ENCODE measurements at places on chromosomes 2 and 18.
A peak's percentile ranks its signal among the peaks of the same experiment; 100 is the strongest.

DNA sequence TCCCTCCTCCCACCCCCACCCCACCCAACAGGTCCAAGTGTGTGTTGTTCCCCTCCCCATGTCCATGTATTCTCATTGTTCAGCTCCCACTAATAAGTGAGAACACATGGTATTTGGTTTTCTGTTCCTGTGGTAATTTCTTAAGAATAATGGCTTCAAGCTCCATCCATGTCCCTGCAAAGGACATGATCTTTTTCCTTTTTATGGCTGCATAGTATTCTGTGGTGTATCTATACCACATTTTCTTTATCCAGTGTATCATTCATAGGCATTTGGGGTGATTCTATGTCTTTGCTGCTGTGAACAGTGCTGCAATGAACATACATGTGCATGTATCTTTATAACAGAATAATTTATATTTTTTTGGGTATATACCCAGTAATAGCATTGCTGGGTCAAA is 12.3 kb upstream of the ASAP2 start:
- DNase-seq: no peak

GRCh38 chr2:119011162-119011909 is 69.3 kb downstream of the MARCO start:
- DNase-seq: no peak

GRCh38 chr2:11514081-11514730 is 19.6 kb upstream of the GREB1 start:
- DNase-seq: no peak

GRCh38 chr2:238502088-238502810 is 75.5 kb downstream of the ASB1 start:
- no peak for DNase-seq

- DNase-seq: no peak
These were observed 144.3 kb downstream of the CHST9 start for GRCh38 chr18:27040796-27041195.

DNA sequence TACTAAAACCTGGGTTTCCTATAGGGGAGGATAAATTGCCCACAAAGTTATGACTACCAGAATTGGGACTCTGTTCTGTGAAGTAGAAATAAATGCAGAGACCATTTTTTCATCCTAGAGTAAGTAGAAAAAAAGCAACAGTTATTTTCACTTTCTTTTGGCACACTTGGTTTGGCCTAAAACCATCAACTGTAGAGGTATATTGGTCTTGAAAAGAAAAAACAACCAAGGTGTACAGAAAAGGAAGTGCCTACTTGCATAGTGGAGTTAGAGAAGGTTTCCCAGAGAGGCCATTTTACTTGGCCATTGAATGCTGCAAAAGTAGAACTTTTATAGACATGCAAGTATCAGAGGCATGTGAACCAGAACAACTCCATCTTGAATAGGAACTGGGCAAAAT is 89.4 kb upstream of the TACR1 start:
- no peak for DNase-seq

DNA sequence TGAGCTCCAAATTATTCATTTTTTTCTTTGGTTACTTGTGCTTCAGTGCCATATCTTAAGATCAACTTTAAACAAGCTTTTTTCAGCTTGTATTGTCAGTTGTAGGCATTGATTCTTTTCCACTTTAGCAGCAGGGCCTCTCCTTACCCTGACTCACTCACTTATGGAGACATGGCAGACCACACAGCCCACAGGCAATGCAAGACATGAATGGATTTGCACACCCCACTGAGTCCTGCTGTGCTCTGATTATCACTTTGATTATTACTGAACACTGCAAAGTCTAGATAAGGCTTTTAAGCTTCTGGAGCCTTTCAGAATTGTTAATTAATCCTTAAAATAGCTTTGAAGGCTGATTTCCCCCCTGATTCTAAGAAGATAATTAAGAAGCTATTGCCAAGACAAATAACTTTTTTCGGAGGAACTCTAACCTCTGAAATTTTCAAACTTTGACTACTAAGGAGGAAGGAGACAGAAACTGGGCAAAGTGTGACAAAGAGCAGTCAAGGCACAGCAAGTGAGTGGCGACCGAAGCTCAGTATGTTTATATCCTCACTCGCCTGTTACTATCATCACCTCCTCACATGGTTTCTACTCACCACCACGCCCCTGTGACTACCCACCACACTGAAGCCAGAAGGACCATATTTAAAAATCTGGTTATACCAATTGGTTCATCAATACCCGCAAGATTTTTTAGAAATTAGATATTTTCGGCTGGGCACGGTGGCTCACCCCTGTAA is 43.3 kb downstream of the CACNB4 start:
- no peak for DNase-seq

- no peak for DNase-seq
These were observed 241.1 kb upstream of the LRRTM1 start for GRCh38 chr2:80545420-80546210.

DNA sequence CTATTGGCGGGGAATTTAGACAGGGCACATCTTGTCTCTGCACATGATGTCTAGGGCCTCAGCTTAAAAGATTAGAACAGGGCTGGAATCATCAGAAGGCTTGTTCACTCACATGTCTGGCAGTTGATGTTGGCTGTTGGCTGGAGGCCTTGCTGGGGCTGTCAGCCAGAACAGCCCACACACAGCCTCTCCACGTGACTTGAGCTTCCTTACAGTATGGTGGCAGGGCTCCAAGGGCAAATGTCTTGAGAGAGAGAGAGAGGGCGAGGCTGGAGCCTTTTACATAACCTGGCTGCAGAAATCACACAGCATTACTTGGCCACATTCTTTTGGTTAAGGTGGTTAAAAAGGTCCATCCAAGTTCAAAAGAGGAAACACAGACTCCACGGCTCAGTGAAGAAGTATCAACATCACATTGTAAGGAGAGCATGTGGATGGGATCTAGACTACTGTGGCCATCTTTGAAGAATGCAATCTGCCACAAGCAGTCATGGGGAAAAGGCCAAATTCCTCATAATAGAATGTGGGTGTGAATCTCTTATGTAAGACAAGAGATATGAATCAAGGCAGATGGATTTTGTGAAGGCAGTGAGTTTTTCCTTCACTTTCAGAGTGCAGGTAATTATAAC is 30.4 kb downstream of the SRSF7 start:
- DNase-seq: no peak

DNA sequence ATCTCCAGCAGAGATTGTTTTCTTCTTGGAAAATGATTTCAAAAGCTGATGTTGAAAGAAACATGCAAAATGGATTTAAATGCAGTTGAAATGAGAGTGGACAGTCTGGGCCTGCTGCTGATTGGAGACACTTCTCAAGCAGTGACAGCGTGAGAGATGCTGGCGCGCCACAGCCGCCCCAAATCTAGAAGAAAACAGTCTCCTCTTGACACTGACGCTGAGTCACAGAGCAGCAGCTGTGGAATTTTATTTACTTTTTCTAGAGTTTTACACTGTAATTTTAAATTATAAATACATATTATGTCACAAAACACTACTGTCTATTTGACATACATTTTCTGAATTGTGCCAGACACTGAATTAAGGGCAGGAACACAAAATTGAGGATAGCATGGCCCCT is 121.8 kb upstream of the TMEM200C start:
- no peak for DNase-seq

- no peak for DNase-seq
These were observed 263.2 kb downstream of the CYP26B1 start for GRCh38 chr2:71884303-71885042.

GRCh38 chr2:129802290-129802689 is 177.2 kb upstream of the RAB6C start:
- DNase-seq: no peak

GRCh38 chr2:231287696-231288095 is 89.3 kb downstream of the ARMC9 start:
- DNase-seq: no peak

DNA sequence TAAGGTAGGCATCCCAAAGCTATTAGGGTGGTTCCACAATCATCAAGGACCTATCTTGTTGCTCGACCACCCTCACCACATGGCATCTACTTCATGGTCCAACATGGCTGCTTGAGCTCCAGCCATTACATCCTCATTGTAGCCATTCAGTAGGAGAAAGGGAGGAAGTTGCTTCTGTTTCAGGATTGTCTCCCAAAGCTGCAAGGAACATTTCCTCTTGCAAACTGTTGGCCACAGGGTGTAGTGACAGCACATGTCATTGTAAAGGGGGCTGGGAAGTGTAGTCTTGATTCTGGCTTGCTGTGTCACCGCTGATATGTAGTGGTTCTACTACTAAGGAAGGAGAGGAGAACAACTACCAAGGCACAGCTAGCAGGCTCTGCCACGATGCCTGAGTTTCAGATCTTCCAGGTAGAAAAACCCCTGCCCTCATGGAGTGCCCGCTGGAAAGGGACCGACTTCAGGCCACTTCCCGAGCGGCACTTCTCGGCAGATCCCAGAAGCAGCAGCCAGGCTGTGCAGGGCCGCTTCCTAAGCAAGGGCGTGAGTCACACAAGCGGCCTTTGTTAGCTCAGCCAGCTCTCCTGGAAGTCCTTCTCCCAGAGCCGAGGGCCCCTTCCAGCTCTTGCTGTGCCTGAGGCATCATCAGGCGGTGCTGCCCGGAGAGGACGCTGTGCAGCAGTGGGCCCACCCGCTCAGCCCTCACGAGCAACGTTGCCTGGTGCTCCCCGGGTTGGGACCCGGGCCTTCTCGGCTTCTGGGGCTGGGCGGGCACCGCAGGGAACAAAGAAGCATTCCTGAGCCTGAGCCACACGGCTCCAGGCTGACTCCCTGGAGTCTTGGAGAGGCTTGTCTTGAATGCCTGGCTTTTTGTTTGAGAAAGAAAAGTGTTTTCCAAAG is 58.2 kb downstream of the HS6ST1 start:
- no peak for DNase-seq

DNA sequence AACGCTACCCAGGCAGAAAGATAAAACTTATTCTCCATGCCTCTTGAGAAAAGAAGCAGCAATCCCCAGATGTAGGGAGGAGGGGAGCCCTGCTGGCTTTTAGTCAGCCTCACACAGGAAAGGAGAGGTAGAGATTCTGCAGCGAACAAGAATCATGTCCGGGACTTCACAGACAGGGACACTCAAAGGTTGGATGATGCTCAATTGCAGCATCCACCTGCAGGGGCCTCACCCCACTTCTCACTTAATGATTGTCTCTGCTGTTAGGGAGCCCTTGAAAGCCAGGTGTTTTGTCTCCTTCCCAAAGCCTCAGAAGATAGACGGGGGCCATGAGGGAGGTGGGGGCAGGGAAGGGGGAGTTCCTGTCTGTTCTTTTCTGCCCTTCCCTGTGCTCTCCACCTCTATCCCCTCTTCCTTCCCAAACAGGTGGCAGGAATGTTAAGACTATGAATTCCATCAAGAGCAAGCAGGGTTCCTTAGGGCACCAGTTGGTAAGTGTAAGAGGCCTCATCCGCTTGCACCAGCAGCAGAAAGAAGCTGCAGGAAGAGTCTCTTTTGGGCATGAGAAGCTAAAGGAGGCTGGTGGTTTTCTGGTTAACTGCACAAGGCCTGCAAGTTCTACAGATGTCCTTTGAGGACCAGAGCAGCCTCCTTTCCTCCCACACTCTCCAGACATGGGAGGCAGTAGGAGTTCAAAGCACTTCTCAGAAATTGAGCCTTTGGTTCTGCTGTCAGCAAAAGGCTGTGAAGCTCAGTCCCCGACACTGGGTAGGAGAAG is 154.7 kb upstream of the TNP1 start:
- DNase-seq: no peak

DNA sequence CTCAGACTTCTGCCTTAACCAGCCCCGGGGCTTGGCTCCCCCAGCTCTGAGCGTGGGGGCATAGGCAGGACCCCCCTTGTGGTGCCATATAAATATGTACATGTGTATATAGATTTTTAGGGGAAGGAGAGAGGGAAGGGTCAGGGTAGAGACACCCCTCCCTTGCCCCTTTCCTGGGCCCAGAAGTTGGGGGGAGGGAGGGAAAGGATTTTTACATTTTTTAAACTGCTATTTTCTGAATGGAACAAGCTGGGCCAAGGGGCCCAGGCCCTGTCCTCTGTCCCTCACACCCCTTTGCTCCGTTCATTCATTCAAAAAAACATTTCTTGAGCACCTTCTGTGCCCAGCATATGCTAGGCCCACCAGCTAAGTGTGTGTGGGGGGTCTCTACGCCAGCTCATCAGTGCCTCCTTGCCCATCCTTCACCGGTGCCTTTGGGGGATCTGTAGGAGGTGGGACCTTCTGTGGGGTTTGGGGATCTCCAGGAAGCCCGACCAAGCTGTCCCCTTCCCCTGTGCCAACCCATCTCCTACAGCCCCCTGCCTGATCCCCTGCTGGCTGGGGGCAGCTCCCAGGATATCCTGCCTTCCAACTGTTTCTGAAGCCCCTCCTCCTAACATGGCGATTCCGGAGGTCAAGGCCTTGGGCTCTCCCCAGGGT is 5.5 kb downstream of the CTDSP1 start:
- DNase-seq: no peak

- DNase-seq: peak; percentile 26
These were observed 5.3 kb upstream of the GDF7 start for GRCh38 chr2:20661421-20662307.

DNA sequence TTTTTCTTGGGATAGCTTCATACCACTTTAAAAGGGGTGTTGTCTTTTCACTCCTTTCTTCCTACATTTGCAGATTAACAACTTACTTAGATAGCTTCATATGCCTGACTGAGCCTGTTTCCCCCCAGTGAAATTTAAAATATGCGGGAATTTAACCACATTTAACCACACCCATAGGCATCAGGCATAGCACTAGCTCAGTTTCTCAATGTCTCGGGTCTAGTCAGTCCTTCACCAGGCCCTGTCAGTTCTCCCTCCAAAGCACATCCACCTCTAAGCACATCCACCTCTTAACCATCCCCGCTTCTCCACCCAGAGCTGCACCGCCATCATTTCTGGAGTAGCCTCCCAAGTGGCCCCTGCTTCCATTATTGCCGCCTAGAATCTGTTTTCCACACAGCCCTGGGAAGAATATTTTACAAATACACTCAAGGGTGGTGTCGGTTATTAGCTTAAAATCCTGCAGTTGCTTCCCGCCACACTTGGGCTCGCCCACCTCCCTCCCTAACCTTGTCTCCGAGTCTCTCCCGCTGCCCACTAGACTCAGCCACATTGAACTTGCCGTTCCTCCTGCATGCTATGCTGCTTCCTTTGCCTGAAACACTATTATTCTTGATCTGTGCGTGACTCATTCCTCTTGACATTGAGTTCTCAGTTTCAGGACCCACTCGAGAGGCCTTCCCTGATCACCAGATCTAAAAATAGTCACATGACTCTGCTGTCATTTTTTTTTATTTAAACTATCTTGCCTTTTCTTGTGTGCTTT is 68.3 kb downstream of the SPTBN1 start:
- DNase-seq: no peak

GRCh38 chr2:23939987-23940717 is at the start of gene UBXN2A:
UBXN2A (plus strand) TSS chr2:23940463; CDS start chr2:23958315, 17,852 bp downstream.
- peak; percentile 53 for DNase-seq

Measured in stimulated activated CD4-positive, alpha-beta T cell treated with anti-CD3 and anti-CD28 coated beads, Interleukin-15, amount 100 ng/mL, for 1 hour (primary cell).